ENCODE measurements at places on chromosomes 16 and 17.

- peak; percentile 95 for DNase-seq
Observed at GRCh38 chr17:68247445-68248198, at the start of gene AMZ2. Gene AMZ2, plus strand, starts transcription at chr17:68248043. Its CDS starts 2,145 bp downstream, at chr17:68250188.

GRCh38 chr17:39569126-39569525 lies 38.6 kb downstream of the NEUROD2 start:
- no peak for DNase-seq

- DNase-seq = no peak
Observed at GRCh38 chr17:76351526-76352071, 2.1 kb downstream of the PRPSAP1 start.

GRCh38 chr17:34980353-34980680 lies at the start of gene LIG3:
Gene LIG3, plus strand, starts transcription at chr17:34980512. Its CDS starts 2,494 bp downstream, at chr17:34983006.
- DNase-seq = peak; percentile 94

DNA sequence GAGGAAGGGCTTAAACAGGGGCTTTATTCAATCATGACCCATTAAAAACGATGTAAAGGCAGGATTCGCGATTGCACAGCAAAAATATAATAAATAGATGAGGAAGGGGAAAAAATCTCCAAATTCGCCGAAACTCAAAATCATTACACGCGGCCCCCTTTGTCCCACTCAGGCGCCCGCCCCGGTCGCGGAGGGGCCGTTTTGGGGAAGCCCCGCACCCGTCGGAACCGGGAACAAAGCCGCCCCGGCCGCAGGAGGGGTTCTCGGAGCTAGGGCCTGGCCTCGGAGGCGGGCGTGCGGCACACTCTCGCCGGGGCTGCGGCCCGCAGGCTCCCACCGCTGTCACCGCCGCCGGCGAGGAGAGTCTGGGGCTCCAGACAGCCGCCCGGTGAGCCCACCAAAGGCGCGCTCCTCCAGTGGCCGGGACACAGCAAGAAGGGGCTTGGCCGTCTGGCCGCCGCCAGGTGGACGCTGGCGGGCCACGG lies 521 bp downstream of the C16orf87 start:
- peak; percentile 8 for DNase-seq

- peak; percentile 57 for DNase-seq
Observed at GRCh38 chr17:17749921-17750320, 68.7 kb downstream of the RAI1 start.

- DNase-seq = no peak
Observed at GRCh38 chr16:89562939-89563338, 2.5 kb downstream of the RPL13 start.

- no peak for DNase-seq
Observed at GRCh38 chr17:58231641-58232040, 6.7 kb upstream of the LPO start.

DNA sequence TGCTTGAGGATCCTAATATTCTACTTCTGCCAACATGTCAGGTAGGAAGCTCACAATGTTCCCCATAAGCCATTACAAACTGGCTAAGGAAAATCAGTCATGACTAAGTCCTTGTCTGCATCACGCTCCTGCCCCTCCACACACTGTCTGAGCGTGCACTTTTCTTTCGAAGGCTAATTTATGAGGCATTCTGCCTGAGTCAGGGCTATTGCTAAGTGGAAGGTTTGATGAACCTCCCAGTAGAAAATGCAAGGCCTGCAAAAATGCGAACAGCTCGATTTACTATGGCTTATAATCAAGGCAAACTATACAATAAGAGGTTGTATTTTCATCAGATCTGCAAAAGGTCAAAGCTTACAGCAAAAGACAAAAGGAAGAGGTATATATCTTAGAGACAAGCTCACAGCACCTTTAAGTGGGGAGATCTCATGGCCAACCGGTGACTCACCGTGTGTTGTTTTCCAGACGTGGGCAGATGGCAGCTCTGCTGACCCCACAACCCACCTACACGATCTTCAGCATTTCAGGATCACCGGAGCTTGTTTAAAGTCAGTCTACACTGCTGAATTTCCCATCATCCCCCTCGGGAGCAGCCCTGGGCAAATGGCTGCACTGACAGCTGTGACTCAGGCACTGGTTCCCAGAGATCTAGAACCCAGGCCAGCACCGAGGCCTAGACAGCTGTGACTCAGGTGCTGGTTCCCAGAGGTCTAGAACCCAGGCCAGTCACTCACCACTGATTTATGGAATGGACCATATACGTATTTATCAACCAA lies 26.1 kb downstream of the MEAK7 start:
- DNase-seq = peak; percentile 20

DNA sequence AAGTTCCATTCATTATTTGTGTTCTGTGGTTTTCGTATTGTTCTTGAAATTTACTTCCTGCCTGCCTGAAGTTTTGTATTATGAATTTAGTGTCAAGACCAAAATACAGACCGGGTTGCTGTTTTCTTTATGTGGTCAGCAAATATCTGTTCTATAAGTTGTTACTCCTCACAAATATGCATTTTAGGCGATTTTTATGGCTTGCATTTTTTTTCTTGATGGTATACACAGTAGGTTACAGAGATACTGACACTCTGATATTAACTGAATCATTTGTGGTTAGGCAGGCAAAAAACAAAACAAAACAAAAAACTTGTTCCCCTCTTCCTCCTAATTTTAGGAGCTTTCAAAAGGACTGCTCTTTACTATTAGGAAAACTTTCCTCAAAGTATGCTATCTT lies 52.6 kb downstream of the BCAS3 start:
- DNase-seq = peak; percentile 3

- no peak for DNase-seq
Observed at GRCh38 chr17:49471769-49472168, 23.3 kb upstream of the NGFR start.

DNA sequence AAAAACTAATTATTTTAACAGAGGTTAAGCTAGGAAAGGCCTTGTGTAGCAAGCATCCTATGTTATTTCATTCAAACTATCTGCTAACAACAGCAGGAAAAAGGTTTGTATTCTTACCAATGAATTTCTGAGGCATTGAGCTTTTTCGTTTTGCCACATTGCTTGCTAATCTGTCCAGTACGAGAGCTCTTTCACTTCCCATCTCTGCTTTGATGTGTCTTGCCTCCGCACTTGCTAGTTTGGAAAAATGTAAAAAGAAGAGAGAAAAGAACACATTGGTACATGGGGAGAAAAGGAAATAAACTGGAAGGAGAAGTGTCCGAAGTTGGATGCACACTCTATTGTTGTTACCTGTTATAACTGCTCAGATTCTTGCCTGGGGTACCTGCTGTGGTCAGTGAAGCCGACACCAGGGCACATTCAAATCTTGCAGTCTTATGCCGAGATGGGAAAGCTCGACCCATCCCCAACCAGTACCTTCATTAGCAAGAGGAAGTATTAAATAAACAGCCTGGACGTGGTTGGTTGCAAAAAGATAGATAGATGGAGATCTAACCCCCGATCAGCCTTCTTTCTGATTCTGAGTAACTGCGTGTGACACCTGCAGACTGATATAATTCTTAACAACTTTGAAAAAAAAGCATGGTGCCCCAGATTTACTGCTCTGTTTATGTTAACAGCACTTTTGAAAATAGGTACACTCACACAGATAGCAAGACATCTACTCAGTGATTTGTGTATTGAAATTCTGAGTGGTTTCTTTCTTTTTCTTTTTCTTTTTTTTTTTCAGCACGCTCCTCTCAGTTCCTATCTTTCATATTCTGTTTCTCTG lies 40.0 kb downstream of the GRB7 start:
- no peak for DNase-seq

DNA sequence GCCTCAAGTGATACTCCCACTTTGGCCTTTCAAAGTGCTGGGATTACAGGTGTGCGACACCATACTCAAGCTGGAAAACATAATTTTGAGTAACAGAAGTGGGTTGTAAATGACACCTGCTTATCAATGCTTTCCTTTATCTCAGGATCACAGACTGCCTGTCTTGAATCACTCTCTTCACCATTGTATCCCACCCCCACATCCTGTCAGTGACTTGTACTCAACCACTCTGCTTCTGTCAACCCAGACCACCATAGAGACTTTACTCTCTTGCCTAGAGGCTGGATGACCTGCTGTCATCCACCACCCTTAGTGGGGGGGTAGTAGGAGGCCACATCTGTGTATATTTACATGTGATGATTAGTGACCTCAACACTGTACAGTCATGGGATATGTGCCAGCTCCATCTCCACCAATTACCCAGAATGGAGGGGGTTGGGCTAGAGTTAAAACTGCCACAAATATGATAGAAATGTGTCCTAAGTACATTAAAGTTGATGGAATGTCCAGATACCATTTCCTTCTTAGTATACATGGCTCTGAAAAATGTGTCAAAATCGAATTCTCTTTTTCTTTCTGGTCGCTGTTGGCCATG lies 338.7 kb downstream of the GRIN2A start:
- no peak for DNase-seq

GRCh38 chr17:74260525-74260850 lies 13.5 kb upstream of the DNAI2 start:
- DNase-seq = no peak

DNA sequence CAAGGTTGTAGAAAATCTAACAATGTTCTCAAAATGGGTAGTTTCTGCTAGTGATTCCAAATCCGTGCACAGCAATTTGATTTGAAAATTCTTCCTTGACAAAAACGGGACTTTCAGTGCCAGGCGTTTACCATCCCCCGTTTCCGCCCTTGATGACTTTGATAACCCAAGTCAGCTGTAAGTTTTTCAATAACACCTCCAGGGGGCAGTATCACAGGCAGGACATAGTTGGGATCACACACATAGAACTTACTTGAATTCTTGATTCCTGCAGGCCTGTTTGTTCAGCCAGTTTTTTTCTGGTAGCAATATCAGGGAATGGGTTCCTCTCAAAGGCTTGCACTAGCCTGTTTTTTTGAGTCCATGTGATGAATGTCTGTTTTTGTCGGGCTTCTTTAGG lies 5.6 kb downstream of the DUXB start:
- DNase-seq = no peak

- peak; percentile 43 for DNase-seq
Observed at GRCh38 chr16:20944861-20945574, 44.4 kb downstream of the LYRM1 start.

DNA sequence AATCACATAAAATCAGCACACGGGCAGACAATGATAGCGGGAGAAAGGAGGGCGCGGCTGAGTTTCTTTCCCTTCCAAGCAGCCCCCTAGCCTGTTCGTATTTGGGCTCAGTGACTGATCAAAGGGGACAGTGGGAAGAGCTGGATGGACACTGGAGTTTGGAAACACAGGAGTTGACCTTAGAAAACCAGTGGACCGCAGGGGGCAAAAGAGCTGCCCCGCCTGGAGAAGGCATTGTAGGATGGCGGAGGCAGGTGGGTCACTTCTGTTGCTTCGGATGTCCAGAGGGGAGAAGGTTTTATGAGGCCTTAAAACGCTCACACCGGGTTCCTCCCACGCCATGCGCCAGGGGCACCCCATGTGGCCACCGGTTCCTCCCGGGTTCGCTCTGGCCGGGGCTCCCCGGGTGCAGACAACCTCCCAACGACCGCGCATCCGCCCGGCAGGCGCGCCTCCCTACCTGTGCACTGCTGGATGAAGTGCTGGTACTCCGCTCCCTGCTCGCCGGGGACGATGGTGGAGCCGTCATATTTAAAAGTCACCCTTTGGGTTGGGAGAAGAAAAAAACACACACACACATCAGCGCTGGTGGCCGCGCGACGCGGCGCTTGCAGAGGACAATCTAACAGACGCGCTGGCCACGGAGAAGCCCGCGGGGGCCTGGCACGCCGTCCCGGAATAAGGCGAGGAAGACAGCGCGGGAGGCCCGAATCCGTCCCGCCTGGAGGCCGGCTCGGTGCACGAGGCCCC lies 662 bp downstream of the COTL1 start:
- no peak for DNase-seq

DNA sequence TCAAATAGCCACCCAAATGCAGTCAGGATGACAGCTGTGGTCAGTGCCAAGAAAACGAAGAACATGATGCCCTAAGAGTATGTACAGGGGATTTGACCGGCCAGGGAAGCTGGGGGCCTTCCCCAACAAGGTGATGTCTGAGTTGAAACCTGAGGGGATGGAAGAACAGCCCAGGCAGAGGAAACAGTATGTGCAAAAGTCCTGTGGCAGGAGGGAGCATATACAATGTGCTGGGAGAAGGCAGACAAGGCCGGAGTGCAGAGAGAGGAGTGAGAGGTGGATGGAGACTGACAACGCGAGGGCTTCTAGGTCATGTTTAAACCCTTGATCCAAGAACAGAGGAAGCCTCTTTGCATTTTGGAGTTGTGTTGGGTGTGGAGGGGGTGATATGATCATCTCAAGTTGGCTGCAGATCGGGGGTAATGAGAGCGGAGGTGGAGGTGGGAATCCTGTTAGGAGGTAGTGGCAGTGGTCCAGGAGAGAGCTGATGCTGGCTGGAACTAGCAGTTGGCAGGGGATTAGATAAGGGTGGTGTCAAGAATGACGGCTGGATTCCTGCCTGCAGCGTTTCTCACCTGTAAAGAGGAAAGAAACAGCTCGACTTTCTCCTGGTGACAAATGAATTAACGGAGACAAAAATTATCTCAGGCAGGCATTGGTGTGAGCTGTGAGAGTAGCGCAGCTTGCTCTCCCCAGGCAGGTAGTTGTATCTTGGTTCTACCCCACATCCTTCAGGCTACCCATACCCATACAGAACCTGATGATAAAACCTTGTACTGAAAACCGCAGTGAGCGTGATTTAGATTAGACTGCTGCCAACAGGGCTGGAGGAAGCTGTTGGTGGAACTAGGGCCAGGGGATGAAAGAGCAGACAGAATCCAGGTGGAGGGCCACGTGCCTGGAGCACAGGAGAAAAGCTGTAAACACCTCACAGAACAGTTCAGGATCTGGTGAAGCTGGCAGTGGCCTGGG lies 37.2 kb upstream of the NGFR start:
- no peak for DNase-seq

DNA sequence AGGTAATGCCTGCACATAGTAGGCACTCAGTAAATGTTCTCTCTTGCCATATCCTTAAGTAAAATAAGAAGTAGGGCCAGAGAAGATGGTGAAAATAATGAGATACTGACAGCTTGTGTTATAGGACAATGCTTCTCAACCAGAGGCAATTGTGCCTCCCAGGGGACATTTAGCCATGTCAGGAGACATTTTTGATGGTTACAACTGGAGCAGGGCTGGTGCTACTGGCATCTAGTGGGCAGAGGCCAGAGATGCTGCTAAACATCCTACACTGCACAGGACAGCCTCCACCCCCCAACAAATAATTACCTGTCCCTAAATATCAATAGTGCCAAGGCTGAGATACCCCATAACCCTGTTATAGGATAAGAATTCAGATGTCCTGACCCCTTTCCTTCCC lies 1.7 kb downstream of the RAD51D start:
- peak; percentile 55 for DNase-seq

GRCh38 chr17:28988475-28988874 lies 17.4 kb downstream of the SEZ6 start:
- DNase-seq = no peak

DNA sequence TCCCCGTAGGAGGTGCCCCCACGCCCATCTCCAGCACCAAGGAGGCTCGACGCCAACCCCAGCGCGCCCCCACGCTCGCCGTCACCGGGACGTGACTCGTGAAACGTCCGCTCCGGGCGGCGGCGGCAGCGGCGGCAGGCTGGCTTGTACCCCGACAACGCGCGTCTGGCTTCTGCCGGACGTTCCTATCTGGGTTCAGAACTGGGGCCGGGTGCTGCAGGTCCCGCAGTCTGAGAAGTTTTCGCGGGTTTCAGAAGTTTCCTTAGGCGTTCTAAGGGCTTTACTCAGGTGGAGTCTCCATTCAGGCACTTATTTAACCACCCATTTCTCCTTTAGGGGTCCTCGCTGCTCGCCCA lies 672 bp upstream of the ALKBH5 start:
- DNase-seq = peak; percentile 86

Measured in fibroblast of pulmonary artery (primary cell).